ENCODE measurements at places on chromosomes 7 and 10.

- DNase-seq, result no peak
These were observed 153.4 kb downstream of the MLLT10 start for GRCh38 chr10:21687266-21688008.

DNA sequence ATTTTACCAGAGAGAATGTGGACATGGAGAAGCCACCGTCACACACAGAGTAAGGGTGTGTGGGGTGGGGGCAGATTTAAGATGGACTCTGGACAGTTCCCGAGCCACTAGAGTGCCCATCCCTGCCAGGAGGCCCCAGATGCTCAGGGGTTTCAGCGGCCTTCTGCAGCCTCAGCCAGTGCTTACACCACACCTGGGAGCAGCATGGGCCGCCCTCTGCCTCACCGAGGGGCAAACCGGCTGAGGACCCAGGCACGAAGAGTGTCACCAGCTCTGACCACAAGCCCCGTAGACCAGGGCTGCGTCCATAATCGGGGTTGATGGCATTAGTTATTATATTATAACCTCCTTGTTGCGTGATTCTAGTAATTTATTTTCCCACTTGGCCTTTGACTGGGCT is 6.7 kb upstream of the MNX1 start:
- DNase-seq, result no peak

- DNase-seq, result no peak
These were observed 20.3 kb upstream of the PFKP start for GRCh38 chr10:3046981-3047547.

DNA sequence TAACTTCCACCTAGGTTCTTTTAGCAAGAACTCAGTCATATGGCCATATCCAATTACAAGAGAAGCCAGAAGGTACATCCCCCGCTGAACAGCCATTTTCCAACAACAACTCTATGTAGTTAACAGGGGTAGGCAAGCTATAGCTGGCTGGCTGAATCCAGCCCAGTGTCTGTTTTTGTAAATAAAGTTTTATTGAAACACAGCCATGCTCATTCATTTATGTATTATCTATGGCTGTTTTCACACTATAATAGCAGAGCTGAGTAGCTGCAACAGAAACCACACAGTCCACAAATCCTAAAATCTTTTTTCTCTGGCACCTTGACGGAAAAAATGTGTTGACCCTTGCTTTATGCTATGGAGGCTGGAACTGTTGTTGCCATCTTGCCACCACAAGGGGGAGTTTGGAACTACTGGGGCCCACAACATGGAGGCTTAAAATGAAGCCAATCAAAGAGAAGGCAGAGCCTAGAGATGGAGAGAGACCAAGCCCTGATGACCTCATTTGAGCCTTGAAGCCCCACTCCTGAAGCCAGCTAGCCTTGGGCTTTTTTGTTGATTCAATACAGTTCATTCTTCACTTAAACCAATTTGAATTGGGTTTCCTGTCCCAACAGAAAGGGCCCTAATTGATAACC is 33.3 kb upstream of the XPNPEP1 start:
- DNase-seq, result no peak

DNA sequence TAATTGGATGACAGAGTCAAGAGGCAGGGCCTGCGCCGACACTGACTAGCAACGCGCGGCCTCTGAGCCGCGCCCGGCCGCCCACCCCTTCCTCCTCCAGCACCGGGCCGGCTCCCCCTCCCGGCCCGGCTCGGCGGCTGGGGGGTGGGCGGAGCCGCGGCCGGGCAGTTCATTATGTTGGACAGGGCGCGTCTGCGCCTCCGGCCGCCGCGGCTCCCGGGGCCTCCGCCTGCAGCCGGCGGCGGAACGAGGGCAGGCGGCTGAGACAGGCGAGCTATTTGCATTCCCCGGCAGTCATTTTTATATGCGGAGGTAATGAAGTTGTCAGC is 106.7 kb downstream of the SNX10 start:
- DNase-seq, result no peak

DNA sequence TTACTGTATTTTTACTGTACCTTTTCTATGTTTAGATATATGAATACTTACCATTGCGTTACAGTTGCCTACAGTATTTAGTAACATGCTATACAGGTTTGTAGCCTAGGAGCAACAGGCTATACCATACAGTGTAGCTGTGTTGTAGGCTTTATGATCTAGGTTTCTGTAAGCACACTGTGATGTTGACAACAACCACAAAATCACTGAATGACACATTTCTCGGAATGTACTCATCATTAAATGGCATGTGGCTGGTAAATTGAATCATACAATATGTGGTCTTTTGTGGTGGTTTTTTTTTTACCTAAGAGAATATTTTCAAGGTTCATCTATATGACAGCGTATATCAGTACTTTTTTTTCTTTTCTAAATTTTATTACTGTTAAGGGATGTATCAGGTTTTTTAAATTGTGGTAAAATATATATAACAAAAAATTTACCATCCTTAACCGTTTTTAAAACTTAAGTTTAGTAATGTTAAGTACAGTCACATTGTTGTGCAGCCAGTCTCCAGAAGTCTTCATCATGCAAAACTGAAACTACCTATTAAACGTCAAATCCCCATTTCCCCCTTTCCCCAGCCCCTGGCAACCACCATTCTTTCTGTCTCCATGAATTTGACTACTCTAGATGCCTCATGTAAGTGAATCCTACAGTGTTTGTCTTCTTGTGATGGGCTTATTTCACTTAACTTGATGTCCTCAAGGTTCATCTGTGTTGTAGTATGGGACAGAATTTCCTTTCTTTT is 21.5 kb downstream of the BTAF1 start:
- no peak for DNase-seq

DNA sequence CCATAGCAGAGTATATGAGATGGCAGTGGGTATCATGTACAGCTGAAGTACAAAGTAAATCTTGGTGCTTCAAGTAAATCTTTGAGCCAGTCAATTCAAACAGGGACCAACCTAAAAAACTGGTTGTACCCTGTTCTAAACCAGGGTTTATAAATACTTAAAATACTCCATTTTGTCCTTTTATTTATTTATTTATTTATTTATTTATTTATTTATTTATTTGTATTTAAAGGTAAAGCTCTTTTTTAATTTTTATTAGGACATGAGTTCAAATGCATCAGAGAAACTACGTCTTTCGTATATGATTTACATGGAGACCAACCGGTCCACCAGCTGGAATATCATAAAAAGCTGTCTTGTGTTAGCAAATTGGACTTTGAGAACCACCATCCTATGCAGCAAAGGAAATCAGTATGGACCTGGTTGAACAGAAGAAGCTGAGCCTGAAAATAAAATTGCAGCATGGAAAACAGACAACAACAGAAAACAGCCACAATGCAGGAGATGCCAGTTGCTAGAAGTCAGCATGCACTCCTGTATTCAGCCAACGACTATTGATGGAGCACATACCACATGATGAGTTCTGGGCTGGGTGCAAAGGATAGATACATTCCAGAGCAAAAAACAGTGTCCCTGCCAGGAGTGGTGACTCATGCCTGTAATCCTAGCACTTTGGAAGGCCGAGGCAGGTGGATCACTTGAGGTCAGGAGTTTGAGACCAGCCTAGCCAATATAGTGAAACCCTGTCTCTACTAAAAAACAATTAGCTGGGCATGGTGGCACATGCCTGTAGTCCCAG is 60.0 kb downstream of the PLXNA4 start:
- no peak for DNase-seq

- no peak for DNase-seq
These were observed 92.0 kb upstream of the RET start for GRCh38 chr10:42984761-42985325.

GRCh38 chr7:90825779-90826178 is 229.7 kb downstream of the CDK14 start:
- DNase-seq, result no peak

DNA sequence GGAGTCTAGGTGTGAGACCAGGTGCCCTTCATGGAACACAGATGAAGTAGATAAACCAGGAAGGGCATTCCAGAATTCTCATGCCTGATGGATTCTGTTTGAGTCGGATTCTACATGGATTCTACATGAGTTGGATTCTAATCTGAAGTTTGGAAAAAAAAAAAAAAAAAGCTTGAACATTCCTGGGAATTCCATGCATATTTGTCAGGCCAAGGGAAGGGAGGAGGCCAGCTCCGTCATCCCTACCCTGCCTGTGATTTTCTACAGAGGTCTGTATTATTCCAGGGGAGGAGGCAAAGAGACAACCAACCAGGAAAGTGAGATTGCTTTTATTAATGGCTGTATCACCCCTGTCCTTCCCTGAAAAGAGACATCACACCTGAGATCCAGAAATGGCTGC is 27.8 kb upstream of the EBLN1 start:
- no peak for DNase-seq

GRCh38 chr10:49364747-49365146 is 31.1 kb downstream of the DRGX start:
- no peak for DNase-seq

GRCh38 chr10:114694752-114695151 is 36.7 kb upstream of the ABLIM1 start:
- DNase-seq, result no peak

- no peak for DNase-seq
These were observed 9.3 kb upstream of the CRCP start for GRCh38 chr7:66105263-66105748.

DNA sequence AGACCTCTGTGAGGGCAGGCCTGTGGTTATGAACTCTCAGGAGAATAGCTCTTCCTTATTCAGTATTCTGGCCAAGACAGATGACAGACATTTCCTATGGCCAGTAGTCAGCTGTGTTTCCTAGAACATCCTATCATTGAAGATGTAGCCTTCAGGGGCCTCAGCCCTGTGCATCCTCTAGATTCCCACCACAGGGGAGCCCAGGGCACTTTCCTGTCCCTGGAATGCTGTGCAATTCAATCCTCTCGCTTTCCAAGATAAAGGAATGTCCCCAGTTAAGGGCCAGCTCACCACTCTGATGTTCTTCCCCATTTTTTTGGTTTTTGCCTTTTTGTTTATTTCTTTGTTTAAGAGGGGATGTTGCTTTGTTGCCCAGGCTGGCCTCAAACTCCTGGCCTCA is 578.8 kb upstream of the C7orf33 start:
- no peak for DNase-seq

GRCh38 chr10:31954410-31955191 is 26.0 kb upstream of the ARHGAP12 start:
- DNase-seq, result no peak

DNA sequence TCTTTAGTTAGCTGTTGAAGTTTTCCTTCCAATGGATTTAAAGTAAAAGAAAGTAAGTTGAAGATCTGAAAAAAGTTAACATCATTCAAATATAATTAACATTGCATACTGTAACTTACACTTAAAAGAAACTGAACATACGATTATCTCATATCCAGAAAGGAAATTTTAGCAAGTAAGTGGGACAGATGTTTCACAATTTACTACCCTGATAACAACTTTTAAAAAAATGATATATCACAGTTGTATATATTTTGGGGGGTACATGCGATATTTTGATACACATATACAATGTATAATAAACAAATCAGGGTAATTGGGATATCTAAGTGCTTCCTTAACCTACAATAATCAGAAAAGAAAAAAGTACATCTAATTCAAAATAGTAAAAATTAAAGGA is 44.2 kb downstream of the ASZ1 start:
- DNase-seq, result no peak

DNA sequence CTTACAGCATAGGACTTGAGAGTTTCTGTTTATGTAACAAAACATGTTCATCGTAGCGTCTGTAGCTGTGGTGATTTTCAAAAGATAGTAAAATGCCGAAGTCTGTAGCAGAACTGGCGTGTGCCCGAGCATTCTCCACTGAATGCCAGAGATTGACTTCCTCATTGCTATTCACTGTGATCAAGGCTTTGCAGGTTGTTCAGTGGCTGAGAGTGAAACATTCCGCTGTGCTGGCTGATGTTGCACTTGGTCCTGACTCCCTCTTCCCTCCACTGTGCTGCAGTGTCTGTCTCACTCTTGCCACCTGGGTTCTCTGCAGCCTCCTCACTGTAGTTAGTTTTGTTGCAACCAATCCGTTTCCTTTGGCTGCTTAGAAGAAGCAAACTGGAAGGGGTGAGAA is 37.6 kb downstream of the FHIP2A start:
- no peak for DNase-seq

- no peak for DNase-seq
These were observed 178.9 kb upstream of the TMEM106B start for GRCh38 chr7:12032146-12032545.

GRCh38 chr10:29841724-29842649 is 207.2 kb upstream of the SVIL start:
- no peak for DNase-seq

- DNase-seq, result no peak
These were observed 202.4 kb upstream of the NEBL start for GRCh38 chr10:21099291-21100062.

DNA sequence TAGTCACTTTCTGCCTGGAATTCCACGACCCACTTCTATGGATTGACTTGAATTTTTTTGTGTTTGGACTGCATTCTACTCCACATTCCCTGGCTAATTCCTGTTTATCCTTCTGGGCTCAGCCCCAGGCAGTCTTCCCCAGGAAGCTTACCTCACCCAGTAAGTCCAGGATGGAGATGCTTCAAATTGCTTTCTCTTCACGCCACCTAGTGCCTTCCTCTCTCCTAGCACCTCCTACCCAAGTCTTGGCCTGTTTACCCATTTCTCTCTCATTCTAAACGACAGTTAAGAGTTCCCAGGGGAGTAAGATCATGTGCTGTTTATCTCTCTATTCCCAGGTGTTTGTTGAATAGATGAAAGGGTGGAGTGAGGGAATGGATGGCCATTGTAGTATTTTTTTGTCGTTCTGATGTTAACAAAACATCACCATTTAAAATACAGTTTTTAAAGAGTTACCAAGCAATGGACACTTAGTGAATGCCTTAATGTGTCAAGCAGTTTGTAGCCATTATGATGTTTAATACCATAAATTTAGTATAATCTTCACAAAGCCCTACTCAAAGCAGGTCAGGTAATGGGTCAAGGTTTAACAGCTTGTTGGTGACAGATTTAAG is 45.5 kb upstream of the TARP start:
- DNase-seq, result peak; percentile 56

DNA sequence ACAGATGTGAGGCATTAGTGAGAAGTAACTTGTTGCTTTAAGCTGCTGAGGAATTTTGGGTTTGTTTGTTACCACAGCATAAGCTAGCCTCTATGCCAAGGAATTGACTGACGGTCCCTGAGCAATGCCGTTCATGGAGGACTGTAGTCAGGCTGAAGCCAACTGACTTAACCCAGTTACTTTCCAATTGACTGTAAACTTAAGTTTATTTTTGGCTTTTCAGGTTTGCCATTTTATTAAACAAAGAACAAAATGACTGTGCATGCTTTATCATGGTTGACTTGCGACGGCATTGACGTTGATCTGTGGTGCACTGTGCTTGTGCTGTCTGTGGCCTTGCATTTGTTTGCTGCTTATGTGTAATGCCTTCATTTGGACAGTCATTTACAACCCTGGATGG is 53.5 kb downstream of the DNAJB9 start:
- DNase-seq, result no peak

DNA sequence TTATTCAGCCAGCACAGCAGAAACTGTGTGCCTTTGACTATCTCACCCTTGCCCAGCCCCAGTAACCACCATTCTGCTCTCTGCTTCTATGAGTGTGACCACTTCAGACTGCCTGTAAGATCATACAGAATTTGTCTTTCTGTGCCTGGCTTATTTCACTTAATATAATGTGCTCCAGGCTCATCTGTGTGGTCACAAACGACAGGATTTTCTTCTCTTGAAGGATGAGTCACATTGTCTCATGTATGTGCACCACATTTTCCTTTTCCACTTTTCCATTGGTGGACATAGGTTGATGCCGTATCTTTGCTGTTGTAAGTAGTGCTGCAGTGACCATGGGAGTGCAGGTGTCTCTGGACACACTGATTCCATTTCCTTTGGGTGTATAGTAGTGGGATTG is 122.5 kb upstream of the LANCL2 start:
- no peak for DNase-seq

- DNase-seq, result no peak
These were observed 18.3 kb downstream of the MMS19 start for GRCh38 chr10:97479939-97480338.
